ENCODE measurements at places on chromosomes 4 and X.

- no peak for DNase-seq
These were observed 194.0 kb upstream of the HHIP start for GRCh38 chr4:144451766-144452450.

- no peak for DNase-seq
These were observed 5.5 kb upstream of the ANTXR2 start for GRCh38 chr4:80078346-80079092.

DNA sequence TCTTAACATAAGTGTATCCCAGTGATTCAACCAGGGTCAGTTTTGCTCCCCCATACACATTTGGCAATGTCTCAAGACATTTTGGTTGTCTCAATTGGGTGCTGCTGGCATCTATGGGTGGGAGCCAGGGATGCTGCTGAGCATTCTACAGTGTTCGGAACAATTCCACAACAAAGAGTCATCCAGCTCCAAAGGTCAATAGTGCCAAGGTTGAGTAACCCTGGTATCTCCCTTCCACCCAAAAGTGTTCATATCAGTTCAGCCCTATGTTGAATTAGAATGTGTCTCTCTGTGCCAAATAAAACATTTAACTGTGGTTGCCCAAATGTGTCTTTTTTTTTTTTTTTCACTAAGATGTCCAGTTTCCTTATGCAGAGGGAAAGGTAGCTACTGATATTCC lies 129.4 kb upstream of the RAI2 start:
- DNase-seq = no peak

DNA sequence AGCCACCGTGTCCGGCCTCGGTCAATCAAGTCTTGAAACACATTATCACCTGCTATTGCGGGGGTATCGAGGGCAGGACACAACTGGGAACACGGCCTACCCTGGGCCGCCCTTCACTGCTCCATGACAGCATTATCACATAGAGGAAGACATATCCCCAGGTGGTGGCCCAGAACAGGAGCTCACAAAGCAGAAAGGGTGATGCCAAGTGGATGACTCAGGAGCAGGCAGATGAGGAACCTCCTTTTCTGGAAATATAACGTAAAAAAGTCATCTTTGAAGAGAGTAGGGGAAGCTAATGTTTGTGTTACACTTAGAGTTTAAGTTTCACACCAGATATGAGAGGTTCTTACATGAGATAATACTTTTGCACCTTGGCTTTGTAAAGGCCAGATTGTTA lies 5.3 kb upstream of the SUPT20HL1 start:
- DNase-seq = no peak

GRCh38 chr4:88297725-88298454 lies 13.5 kb upstream of the PPM1K start:
- no peak for DNase-seq

GRCh38 chr4:139819082-139819481 lies 153.5 kb downstream of the MGST2 start:
- no peak for DNase-seq

DNA sequence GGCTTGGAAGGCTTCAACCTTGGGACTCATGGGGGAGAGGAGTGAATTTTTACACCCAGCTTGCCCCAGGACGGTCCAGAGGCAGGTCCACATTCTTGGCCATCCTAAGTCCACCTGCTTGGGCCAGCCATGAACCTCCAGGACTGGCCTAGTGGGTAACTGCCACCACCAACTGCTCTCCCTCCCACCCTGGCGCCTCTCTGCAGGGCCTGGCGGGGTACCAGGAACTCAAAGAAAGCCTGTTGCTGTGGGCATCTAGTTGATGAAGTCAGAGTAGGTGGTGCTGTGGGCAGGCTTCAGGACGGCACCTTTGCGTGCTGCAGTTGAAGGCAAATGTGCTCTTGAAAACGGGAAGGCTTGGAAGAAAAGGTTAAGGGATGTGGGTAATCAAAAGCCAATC lies 12.0 kb downstream of the BCOR start:
- no peak for DNase-seq

DNA sequence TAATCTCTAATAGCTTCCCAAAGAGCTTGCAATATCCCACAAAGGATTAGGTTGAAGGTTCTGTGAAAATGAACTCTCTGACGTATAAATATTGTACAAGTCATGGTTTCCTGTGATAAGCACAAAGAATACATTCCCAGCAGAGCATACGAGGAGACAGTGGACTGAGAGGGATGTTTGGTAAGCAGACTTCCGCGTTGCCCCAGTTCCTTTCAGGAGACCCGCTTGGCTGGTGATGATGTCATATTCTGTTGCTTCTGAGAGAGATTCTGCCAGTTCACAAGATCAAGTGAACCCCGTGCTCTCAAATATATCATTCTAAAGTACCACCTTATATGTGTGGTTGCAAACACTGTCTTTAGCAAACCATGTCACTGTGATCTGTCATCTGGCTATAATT lies 323.9 kb upstream of the CASK start:
- DNase-seq = no peak

GRCh38 chrX:150966235-150966634 lies 16.9 kb upstream of the HMGB3 start:
- no peak for DNase-seq

- DNase-seq = no peak
These were observed 164.1 kb downstream of the GASK1B start for GRCh38 chr4:158008551-158009218.

GRCh38 chrX:16990839-16991238 lies 44.4 kb downstream of the REPS2 start:
- DNase-seq = no peak

- DNase-seq = no peak
These were observed 118.2 kb upstream of the STX18 start for GRCh38 chr4:4659871-4660651.

- DNase-seq = no peak
These were observed 27.8 kb downstream of the SNX25 start for GRCh38 chr4:185237175-185237574.

DNA sequence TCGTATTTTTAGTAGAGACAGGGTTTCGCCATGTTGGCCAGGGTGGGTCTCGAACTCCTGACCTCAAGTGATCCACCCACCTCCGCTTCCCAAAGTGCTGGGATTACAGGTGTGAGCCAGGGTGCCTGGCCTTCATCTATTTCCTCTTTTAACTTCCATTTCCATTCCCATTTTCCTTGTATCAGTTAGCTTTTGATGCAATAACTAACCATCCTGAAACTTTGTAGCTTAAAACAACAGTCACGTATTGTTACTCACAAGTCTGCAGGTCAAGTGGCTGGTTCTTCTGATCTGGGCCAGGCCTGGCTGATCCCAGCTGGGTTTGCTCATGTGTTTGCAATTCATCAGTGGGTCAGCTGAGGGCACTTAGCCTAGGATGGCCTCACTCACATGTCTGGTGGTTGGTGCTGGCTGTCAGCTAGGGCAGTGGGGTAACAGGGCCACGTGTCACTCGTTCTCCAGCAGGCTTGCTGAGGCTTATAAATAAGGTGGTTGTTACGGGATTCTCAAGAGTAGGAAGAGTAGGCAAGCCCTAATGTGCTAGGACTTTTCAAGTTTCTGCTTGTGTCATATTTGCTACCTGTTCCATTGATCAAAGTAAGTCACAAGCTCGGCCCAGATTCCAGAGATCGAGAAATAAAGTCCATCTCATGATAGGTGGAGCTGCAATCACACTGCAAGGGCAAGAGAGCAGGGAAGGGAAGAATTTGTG lies 88.2 kb downstream of the SOWAHB start:
- DNase-seq = no peak

DNA sequence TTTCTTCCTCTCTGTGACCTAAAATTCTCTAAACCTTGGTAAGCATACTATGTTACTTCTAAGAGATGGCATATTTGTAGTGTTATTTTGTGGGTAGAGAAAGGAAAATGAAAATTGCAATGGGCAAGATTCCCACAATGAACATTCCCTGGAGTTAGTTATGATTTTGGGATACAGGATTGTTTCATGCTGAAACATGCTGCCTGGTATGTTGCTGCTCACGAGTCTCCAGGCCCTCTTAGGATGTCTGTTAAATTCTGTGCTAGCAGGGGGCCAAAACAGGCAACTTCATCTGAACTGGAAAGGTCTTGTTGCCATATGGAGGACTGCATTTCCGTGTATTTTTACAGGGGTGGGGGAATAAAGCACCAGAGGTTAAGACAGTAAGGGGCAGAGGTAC lies 18.9 kb upstream of the MSMO1 start:
- DNase-seq = no peak

DNA sequence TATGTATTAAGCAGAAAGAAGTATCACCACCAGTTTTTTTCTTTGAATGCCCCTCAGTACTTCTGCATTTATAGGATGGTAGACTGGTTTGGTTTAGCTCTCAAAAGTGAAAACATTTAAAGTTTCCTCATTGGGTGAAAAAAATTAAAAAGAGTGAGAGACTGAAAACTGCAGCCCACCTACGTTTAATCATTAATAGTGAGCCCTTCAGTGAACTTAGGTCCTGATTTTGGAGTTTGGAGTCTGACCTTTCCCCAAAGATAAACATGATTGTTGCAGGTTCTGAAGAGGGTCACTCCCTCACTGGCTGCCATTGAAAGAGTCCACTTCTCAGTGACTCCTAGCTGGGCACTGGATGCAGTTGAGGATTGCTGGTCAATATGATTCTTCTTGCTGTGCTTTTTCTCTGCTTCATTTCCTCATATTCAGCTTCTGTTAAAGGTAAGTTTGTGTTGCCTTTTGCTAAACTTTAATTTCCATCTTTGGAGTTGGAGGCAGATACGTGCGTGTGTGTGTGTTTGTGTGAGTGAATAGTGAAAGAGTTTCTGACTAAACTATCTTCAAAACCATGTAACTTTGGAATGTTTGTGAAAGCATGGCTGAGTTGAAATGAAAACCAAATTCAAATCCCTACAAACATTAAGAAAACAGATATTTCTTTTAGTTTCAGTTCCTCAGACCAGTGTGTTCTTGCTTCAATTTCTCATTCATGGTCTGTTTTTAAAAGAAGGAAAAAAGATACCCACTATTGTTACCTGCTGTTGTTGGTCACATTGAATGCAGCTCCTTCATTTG lies at the start of gene MTTP:
MTTP (plus strand) TSS at position 295 of the 795 bp plus-strand sequence; CDS start at position 381, 86 bp downstream.
- DNase-seq = no peak

DNA sequence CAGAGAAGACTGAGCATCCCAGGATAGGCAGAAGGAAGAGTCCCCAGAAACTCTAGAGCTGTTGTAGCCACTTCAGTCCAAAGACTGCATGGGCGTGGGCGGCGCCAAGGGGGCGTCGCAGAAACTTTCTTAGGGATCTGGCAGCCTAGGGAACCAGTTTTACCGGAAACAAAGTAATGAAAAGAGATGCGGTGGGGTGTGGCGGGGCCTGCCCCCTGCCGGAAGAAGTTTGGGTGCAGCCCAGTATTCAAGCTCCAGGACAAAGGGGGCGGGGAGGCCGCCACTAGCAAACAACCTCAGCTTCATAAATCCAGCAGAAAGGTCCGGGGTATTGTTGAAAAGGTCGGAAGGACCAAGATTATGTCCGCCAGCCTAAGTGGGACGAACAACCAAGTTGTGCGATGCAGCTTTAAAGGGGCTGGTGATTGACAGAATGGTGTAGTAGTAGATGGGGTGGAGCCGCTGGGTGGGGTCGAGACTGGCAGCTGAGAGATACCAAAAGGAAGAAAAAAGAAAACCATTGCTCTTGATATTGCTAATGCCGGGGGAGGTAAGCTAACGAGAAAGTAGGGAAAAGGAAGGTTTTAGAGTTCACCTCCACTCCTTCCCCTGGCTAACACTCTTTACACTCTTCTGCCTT lies 190.5 kb downstream of the RRAGB start:
- DNase-seq = peak; percentile 41

DNA sequence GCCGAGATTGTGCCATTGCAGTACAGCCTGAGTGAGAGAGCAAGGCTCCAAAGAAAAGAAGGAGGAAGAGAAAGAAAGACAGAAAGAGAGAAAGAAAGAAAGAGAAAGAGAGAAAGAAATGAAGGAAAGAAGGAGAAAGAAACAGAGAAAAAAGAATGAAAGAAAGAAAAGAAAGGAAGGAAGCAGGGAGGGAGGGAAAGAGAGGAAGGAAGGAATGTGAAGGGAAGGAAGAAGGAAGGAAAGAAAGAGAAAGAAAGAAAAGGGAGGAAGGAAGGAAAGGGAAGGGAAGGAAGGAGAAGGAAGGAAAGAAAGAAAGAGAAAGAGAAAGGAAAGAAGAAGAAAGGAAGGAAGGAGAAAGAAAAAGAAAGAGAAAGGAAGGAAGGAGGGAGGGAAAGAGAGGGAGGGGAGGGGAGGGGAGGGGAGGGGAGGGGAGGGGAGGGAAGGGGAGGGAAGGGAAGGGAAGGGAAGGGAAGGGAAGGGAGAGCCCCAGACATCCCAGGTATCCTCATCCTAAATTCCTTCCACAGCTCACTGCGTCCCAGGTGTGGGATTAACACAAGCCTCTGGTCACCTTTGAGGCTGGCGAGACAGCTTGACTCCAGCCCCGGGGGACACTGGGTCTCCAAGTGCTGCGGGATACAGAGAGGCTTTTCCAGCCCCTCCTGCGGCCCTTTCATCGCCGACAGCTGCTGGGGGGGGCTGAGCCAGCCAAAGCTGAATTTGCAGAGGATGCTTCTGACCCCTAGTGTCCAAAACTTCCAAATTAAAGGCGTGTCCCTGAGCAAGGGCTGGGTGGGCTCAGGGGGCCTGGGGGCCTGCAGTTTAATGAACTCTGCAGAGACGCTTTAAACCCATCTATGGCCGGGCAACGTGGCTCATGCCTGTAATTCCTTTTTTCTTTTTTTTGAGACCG lies 24.2 kb upstream of the CSF2RA start:
- no peak for DNase-seq

GRCh38 chrX:41301438-41301824 lies 32.5 kb upstream of the DDX3X start:
- no peak for DNase-seq

DNA sequence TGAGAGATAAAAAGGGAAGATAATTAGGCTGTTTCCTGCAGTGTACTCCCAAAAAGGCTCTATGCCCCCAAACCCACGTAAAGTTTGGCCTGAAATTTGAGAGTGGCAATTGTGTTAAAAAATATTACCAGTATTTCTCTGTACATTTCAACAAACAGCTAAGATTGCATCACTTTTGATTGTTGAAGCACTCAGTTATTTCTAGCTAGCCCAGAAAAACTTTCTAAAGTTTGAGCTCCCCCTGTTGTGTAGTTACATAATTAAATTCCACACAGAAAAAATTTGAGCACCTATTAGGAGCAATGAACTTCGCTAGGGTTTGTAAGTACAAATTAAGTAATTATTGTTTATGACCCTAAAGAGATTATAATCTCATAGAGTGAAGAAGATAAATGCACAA lies 109.4 kb downstream of the DLG3 start:
- DNase-seq = no peak

- DNase-seq = no peak
These were observed 3.3 kb downstream of the ZDHHC9 start for GRCh38 chrX:129840344-129840743.

- DNase-seq = no peak
These were observed 475.3 kb downstream of the ADGRL3 start for GRCh38 chr4:61675464-61675863.

DNA sequence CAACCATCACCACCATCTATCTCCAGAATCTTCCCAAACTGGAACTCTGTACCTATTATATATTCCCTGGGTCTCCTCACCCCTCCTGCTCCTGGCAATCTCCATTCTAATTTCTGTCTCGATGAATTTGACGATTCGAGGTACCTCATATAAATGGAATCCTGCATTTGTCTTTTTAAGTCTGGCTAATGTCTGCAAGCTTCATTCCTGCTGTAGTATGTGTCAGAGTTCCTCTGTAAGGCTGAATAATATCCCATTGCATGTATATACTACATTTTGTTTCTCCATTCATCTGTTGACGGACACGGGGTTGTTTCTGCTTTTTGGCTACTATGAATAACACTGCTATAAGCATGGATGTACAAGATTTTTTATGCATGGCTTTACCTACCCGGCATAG lies 19.5 kb downstream of the PRKG2 start:
- no peak for DNase-seq

Measured in central memory CD4-positive, alpha-beta T cell (primary cell).